ENCODE measurements at places on chromosomes 3 and 15. TPM values are rescaled to one million over a fixed set of nuclear protein-coding genes. Genes with fewer than 3 reads are reported as not detected.

GRCh38 chr3:150265305-150265704, 142.8 kb upstream of the TSC22D2 start:
- DNase-seq: no peak

GRCh38 chr15:91627473-91628278, 225.8 kb upstream of the SLCO3A1 start:
- DNase-seq: no peak

DNA sequence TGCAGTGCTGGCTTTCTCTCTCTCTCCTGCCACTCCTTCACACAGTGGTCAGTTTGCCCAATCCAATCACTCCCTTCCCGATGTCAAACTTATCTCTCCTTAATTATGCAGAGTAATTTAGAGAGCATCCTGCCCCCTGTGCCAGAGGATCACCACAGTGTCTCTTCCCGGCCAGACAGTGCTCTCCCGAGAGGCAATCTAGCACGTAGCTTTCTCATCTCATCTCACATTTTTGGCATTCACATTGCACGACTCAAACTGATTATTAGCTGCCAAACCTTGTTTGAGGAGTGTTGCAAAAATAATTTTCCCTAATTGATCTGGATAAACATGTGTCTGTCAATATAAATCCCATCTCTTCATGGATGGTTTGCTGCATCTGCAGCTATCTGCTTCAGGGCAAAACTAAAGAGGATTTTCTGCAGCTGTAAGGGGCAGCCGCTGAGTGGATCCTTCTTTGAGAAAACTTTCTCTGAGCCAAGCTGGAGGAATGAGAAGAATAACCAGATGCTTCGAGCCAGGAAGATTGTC, 37.8 kb downstream of the SSUH2 start:
- DNase-seq: no peak

- DNase-seq: no peak
These were observed 59.0 kb downstream of the CDCP1 start for GRCh38 chr3:45087155-45087554.

DNA sequence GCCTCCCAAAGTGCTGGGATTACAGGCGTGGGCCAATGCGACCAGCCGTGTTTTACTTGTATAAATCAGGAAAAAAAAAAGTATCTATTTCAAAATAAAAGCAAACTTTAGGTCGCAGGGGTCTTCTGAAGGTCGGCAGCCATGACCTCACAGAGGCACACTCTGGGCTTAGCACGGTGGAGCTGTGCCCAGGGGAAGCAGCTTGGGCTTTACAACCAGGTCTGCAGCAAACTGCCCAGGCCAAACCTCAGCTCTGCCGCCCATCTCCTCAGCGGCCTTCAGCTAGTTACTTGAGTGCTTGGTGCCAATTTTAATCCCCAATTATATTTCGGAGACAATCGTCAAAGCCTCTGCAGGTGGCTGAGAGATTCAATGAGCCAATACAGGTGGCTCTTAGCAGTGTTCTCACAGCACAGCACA, 30.1 kb downstream of the ZDHHC19 start:
- DNase-seq: no peak

- peak; percentile 50 for DNase-seq
These were observed 107.6 kb upstream of the FXR1 start for GRCh38 chr3:180804916-180805315.

GRCh38 chr15:44541282-44541958, 4.5 kb downstream of the EIF3J start:
- DNase-seq: no peak

- peak; percentile 31 for DNase-seq
These were observed 53.2 kb downstream of the TM4SF4 start for GRCh38 chr3:149527531-149528339.

- DNase-seq: no peak
These were observed 15.9 kb downstream of the PLA2G4F start for GRCh38 chr15:42140383-42141070.

DNA sequence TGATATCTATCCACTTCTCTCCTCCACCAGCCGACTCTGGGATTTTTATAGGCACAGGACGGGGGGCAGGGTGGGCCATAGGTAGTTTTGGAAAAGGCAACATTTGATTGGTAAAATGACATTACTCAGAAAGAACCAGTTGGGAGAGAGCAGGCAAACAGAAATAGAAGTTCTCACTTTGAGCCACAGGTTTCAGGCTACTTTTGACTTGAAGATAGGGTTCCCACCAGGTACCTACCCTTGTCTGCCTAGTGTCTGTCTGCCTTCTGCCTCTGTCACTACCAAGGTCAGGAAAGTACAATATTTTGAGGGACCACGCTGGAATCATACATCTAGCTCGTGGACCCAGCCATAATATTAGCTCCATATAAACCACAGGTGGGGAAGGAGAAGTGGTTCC, 412.9 kb upstream of the GRM7 start:
- no peak for DNase-seq

DNA sequence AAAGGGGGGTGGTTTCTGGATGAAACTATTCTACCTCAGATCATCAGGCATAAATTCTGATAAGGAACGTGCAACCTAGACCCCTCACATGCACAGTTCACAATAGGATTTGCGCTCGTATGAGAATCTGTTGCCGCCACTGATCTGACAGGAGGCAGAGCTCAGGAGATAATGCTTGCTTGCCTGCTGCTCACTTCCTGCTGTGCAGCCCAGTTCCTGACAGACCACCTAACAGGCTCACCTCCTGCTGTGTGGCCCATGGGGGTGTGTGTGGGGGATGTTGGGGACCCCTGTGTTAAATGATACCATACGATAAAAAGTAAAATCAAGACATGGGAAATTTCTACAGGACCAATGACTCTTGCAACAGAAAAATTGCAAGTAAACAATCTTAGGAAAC, 24.0 kb downstream of the CP start:
- peak; percentile 7 for DNase-seq

GRCh38 chr3:27628026-27628750, 93.9 kb downstream of the EOMES start:
- DNase-seq: no peak

DNA sequence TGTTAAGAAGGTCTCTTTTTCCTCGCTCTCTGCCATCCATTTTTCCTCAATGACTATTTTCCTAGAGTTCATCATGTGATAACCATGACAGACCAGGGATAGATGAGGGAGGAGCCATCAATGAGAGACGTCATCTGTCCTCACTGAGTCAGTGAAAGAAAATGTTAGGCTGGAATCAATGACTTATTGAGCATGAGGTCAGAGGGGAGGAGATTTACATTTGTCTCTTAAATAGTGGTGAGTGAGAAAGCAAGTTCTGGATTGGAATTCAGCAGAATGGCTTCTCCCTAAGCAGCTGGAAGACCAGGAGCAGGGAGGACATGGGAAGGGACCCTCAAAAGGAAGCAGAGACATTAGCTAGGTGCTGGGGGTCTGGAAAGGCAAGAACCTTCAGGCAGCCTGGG, 28.2 kb upstream of the USP3 start:
- no peak for DNase-seq

- DNase-seq: no peak
These were observed 168.9 kb downstream of the KLHL25 start for GRCh38 chr15:85625856-85626255.

- DNase-seq: no peak
These were observed 344 bp downstream of the LINS1 start for GRCh38 chr15:100601617-100602063.

- no peak for DNase-seq
These were observed 4.4 kb upstream of the CD200R1 start for GRCh38 chr3:112979244-112979832.

- no peak for DNase-seq
These were observed 49.1 kb upstream of the UTS2B start for GRCh38 chr3:191379446-191379845.

DNA sequence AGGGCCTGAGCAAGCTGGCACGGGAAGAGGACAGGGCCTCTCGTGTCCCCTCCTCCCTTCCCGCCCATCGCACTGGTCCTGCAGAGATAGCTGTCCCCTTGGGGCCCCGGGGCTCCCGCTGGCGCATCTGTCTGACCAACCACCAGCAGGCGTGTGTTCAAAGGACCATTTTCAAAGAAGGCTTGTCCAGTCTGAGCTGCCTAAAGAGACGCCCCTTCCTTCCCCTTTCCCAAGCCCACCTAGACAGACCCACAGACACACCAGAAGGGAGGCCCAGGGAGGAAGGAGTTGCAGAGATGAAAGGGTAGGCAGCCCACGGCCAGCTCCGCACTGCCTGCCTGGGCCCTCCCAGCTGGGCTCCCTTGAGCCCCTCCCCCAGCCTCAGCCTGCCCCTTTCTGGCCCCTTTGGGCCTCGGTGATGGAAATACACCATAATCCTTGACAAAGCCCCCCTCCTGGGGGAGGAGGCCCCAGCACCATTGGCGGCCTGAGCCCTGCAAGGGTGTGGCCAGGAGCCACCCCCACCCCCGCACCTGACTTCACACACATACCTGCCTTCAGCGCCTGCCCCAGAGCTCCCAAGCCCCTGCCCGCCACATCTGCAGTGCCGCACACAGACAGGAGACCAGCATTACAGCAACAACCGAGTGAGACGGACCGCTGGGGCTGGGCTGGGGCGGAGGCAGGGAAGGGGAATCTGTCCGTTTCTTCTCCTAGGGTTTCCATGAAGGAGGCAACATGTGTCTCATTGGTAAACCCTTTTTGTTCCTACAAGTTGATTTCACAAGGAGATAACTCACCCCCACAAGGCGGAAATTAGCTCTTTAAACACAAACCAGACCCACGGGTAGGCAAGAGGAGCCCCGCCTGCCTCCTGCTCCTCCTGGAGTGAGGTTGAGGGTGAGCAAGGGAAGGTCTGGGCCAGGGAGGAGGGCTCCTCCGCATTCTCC, at the start of gene STRA6:
STRA6 (minus strand) TSS at position 336 of the 950 bp plus-strand sequence. CDS start 520 bp downstream, outside the sequence.
- peak; percentile 37 for DNase-seq

- no peak for DNase-seq
These were observed 36.3 kb downstream of the CHDH start for GRCh38 chr3:53809764-53810400.

DNA sequence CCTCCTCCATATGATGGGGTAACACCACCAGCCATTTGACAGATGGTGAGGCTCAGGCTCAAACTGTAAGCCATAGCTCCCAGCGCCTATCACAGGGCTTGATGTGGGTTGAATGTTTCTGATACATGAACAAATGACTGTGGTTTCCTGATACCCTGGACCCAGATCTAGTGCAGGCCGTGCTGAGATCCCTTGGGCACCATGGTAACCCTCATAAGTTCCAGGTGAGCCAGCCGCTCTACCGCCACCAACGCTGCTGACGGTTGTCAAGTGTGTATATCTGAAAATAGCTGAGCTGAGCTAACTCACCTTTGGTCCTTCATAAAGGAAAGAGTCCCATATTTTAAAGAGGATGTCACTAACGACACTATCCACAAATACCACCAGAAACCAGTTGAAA, 74.5 kb downstream of the TBC1D2B start:
- no peak for DNase-seq

- no peak for DNase-seq
These were observed 253.7 kb upstream of the TPRG1 start for GRCh38 chr3:188918093-188918492.

DNA sequence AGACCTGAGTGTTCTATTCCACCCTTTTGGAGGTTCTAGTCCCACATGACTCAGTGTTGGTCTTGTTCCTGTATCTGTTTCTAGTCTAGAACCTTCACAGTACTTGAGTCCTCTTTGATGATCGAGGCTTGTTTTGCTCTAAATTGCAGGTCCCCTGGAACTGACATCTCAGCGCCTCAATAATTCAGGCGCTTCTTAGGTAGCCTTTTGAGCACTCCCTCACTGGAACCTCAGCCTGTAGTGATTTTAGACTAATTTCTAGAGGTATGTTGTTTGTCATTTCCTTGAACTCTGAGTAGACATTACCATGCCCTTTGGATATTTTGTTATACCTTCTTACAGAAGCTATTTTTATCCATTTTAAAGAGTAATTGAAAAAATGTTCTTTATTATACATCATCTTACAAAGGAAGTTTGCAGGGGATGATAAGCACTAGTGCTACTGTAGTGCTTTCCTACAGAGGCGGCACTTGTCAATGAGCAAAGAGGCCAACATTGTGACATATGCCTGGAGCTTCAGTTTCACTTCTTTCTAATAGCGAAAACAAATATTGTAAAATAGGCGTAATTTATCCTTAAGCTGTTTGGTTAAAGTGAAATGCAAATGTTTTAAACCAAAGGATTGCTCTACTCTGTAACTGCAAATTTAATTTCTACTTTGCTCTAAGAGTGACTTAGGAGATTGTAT, 75.7 kb downstream of the EFL1 start:
- DNase-seq: no peak

GRCh38 chr3:2392981-2393380, 294.3 kb downstream of the CNTN4 start:
- no peak for DNase-seq

GRCh38 chr3:26558257-26558656, 64.3 kb upstream of the LRRC3B start:
- no peak for DNase-seq

The SLC6A1 gene
- 7.5 TPM for total RNA-seq

The CHAC1 gene
- 16.4 TPM for total RNA-seq

The KNG1 gene
- total RNA-seq: not detected

The NR1I2 gene
- 0.23 TPM for total RNA-seq

The SPINK8 gene
- total RNA-seq: not detected

The LRRIQ4 gene
- total RNA-seq: 0.38 TPM

The HACL1 gene
- 17.5 TPM for total RNA-seq

The TMEM40 gene
- not detected for total RNA-seq

The GJD2 gene
- total RNA-seq: 0.54 TPM

The MME gene
- 4.7 TPM for total RNA-seq

The GTF2A2 gene
- 72.7 TPM for total RNA-seq

The CHRM5 gene
- not detected for total RNA-seq

The SAMD7 gene
- total RNA-seq: not detected

The RHCG gene
- not detected for total RNA-seq

The PARP9 gene
- 2.7 TPM for total RNA-seq
